Activated CD4-positive, alpha-beta T cell treated with anti-CD3 and anti-CD28 coated beads for 1 hour (primary cell): ENCODE measurements at places on chromosomes 13 and 19.

DNA sequence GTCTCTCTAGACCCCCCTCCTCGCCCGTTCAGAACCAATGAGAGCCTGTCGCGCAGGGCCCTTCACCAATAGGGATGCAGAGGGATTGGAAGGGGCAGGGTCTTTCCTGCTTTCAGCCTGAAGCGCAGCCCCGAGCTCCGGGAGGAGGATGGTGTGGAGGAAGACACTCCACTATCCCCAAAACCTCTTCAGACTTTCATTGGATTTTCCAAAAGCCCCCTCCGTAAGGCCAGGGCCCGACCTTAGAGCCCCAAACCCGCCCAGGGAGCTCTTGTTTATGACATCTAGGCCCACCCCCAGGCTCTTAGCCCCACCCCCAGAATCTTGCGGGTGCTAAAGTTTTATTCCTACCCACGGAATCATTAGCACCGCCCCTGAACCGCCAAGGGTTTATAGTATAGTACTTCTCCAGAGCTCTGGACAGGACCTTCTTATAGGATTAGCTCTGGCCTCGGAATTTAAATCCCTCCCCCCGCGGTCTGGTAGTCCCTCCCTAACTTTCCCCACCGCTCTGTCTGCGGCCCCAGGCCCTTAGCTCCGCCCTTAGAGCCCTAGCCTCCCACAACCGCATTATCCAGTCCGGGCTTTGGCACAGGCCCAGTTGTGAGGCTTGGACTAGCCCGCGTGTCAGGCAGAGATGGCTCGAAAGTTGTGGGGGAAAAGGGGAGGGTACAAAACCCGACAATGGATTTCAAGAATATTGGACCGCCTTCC lies 6.6 kb upstream of the EML2 start:
- DNase-seq, result peak; percentile 52

GRCh38 chr19:43320546-43320945 lies 32.9 kb upstream of the CD177 start:
- no peak for DNase-seq

GRCh38 chr13:112885782-112886268 lies 83.2 kb upstream of the MCF2L start:
- no peak for DNase-seq

GRCh38 chr19:16198370-16198651 lies 600 bp downstream of the AP1M1 start:
- no peak for DNase-seq

DNA sequence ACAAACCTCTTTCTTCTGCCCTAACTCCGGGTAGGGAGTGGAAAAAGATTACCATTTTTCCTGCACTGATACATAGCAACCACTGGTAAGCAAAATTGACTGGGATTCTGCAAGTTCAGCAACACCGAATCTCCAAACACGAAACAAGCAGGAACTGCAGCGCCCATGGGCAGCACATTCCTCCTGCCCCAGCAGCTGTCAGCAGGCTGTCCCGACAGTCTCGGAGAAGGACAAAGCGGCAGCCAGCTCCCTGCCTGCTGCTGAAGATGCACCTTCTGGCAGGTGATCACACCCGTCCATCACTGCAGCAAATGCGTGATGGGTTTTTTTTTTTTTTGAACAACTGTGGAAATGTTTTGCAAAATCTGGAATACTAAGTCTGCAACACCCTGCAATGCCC lies 6.7 kb downstream of the TMTC4 start:
- DNase-seq, result no peak

GRCh38 chr13:44133626-44134025 lies 240.0 kb upstream of the SERP2 start:
- DNase-seq, result no peak

DNA sequence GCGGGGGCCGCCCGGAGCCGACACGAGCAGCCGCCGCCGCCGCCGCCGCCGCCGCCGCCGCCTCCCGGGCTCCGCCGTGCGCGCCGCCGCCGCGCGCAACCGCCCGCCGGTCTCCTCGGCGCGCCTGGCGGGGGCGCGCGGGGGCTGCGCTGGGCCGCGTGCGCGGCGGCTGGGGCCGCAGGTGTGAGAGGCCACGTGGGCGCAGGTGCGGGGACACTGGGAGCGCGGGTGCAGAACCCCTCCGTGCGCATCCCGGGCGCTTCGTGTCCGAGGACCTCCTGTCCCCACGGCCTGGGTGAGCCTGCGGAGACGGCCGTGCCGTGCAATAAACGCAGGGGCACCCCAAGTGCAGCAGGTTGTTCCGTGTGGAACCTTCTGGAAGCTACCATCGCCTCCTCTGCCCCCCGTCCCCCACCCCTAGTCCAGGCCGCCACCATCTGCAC lies at the start of gene LINGO3:
LINGO3 (minus strand) TSS at position 41 of the 443 bp plus-strand sequence. CDS start 16,378 bp downstream, outside the sequence.
- no peak for DNase-seq

GRCh38 chr13:30731361-30732045 lies 3.8 kb upstream of the ALOX5AP start:
- no peak for DNase-seq

DNA sequence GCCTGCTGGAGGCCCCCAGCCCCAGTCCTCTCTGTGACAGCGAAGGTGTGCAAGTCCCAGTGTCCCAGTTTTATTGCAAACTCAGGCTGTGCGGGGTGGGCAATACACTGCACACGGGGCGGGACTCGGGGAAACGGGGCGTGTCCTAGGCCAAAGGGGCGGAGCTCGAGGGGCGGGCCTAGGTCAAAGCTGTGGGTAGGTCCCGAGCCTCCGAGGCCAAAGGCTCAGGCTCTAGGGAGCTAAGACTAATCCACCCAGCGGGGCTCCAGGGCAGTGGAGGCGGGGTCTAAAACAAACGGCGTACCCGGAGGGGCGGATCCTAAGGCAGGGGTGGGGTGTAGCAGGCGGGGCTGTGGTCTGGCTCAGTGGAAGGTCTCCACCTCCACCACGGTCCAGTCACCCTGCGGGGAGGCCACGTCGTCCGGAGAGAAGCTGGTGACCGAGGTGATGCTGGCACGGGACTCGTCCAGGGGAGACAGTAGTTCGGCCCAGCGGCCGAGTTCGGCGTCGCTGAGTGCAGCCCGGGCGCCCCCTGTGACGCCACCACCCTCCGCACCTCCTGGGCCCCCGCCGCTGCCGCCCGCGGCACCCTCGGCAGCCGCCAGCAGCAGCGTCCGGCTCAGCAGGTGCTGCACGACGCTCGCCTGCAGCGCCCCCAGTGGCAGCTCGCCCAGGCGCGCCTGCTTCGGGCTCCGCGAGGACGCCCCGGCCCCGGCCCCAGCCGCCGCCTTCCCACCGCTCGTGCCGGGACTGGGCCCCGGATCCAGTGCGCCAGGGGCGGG lies 5.3 kb downstream of the PRR36 start:
- peak; percentile 73 for DNase-seq

DNA sequence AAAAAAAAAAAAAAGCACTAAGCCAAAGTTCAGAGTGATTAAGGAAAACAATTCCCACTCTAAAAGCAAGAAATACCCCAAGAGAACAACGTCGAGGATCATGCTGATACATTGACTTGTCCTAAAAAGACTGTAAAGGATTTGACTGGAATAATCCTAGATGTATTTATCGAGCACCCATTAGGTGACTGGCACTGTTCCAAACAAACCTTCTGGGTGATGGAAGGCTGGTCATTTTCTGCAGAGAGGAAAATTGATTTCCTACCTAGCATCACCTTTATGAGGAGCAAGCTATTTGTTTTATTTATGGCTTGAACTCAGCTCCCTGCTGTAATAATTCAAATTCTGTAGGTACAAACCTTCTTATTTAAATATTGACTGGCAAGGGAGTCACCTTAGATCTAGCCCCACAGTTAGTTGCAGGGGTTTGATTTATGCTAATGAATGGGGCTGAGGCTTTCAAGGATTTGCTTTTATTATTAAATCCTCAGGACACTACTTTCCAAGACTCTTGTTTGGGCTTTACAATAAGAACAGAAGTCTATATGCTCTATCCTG lies 471.0 kb downstream of the OLFM4 start:
- DNase-seq, result no peak

DNA sequence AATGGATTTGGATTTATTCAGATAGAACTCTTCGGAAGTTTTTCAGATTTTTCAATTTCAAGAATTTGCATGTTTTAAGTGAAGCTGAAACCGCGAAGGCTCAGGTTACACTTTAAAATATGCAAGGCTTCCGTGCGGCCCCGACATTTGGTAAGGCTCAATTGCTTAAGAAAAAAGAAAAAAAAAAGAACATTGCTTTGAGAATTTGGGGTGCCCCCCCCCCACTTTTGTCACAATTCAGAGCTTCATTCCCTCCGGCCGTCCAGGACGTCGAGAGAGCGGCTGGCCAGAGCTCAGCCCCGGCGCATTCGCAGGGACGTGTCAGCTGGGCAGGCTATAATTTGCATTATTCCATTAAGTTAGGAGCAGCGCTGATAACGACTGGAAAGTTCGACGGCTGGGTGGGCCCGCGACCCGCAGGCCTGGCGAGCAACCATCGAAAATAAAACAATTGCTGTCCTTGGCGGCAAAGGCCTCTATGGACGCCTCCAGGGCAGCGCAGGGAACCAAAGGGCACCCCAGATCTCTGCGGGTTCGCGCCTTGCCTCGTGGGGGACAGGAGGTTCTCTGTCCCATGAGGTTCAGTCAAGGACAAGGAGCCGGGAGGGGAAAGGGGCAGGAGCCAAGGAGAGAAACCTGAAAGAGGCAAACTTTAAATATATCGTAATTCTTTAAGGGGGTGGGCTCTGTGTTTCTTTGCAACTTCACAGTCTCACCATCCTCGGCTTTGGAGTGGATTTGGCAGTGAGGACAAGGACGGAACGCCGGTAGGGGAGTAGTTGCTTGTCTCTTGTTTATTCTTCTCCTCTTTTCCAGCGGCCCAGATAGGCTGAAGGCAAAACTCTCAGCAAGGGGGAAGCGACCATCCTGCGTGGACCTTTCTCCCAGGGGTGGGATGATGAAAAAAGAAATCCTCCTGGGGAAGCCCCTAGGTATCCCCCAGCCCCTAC lies 7.0 kb downstream of the SOX21 start:
- DNase-seq, result no peak

- DNase-seq, result no peak
Measured at GRCh38 chr13:76231522-76232167, 595.5 kb downstream of the LMO7 start.

GRCh38 chr13:51035978-51036377 lies 75.1 kb downstream of the C13orf42 start:
- no peak for DNase-seq

- DNase-seq, result no peak
Measured at GRCh38 chr13:106987427-106987785, 419.5 kb upstream of the ARGLU1 start.

- no peak for DNase-seq
Measured at GRCh38 chr19:51361239-51361638, 4.9 kb downstream of the ETFB start.

DNA sequence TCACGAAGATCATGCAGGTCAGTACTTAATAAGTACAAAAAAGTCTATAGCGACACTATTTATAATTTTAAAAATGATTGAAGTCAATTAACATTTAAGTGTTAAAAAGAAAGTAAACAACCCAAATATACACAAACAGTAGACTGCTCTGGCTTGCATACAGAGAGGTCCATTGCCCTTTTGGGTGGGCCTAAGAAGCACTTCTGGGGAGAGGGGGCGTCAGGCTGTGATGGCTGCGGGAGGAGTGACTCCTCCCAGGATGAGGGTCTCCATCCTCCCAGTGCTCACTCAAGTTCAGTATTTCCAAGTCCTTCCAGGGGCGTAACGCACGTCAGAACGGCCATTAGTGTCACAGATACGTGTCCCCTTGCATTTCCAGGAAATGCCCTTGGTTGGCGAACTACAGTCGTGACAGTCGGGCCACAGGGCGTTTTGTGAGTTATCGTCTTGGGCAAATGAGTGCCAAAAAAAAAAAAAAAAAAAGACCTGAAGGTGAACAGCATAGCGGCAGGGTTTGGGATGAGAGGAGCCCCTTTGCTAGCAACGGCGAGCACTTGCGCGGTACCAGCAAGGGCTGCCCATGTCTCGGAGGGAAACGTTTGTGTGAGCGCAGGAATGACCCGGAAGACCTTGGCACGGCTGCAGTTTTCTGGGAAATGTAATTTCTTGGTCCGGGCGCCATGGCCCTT lies at the start of gene SCGB2B2:
SCGB2B2 (minus strand) TSS at position 463 of the 689 bp plus-strand sequence. CDS start 82,596 bp downstream, outside the sequence.
- no peak for DNase-seq

- no peak for DNase-seq
Measured at GRCh38 chr19:40717880-40718773, 1.2 kb downstream of the ITPKC start.

DNA sequence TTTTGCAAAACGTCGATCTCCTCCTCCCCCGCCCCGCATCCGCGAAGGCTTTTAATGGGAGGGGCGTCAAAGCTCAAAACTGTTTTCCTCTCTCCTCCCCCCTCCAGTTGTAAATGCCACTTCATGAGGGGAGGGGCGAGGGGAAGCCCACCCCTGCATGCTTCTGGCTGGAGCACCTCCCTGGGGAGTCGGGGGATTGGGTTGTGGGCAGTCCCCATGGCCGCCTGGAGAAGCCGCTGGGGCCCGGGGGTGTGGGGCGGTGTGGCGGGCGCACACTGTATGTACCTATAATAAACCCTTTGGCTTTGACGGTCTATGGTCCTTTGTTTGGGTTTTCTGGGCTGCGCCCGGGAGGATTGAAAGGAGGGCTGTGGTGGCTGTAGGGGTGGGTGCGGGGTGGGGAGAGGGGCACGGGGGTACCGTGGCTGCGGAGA lies 505 bp upstream of the SHKBP1 start:
- no peak for DNase-seq

GRCh38 chr13:73970421-73971055 lies 163.7 kb downstream of the KLF12 start:
- DNase-seq, result no peak

DNA sequence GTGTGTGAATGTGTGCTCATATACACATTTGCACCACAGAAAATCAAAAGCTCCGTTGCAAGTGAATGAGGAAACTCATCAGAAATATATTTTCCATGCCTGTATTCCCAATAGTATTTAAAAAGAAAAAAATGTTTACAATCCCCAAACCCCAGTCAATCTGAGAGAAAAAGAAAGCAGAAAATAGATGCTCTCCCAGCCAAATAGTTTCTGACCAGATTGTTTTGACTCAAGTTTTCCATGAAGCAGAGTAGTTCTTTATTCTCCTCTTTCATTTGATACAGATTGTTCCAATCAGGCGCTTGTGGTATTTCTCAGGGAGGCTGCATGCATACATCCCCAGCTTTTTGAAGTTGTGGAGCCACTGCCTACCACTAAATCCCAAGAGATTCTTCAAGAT lies 110.6 kb downstream of the STARD13 start:
- DNase-seq, result no peak

- no peak for DNase-seq
Measured at GRCh38 chr19:36686365-36687213, 823 bp upstream of the ZNF567 start.

DNA sequence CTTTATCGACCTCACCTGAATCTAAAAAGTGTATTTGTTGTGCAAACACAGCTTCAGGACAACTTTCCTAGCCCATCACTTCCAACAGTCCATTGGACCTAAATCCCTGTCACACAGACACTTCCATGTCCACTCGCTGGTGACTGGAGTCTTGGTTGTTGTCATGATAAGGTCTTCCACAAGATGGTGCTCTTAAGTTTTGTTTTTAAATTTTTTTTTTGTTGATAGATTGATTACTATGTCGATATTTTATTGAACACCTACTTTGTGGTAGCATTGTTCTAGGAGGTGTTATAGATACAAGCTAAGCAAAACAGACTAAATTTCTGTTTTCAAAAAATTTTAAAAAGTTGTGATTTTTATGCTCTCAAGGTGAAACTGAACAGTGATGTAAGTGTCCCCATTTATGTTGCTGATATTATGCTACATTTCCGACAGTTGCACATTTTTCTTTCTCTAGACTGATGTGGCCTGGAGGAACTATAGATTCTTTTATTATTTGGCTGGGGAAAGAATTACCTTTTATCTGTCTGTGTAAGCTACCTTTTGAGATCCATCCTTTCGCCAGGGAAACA lies 8.1 kb upstream of the ERICH6B start:
- no peak for DNase-seq
